ENCODE measurements at places on chromosomes 12 and 14. TPM values are rescaled to one million over a fixed set of nuclear protein-coding genes. Genes with fewer than 3 reads are reported as not detected.
A peak's percentile ranks its signal among the peaks of the same experiment; 100 is the strongest.

- no peak for DNase-seq
- peaks cover 35% of the 10 kb centered on the region for H3K4me1 ChIP-seq
- no peaks in the 10 kb centered on the region for H3K27me3 ChIP-seq
Observed at GRCh38 chr12:14257303-14257733, 108.2 kb upstream of the ATF7IP start.

DNA sequence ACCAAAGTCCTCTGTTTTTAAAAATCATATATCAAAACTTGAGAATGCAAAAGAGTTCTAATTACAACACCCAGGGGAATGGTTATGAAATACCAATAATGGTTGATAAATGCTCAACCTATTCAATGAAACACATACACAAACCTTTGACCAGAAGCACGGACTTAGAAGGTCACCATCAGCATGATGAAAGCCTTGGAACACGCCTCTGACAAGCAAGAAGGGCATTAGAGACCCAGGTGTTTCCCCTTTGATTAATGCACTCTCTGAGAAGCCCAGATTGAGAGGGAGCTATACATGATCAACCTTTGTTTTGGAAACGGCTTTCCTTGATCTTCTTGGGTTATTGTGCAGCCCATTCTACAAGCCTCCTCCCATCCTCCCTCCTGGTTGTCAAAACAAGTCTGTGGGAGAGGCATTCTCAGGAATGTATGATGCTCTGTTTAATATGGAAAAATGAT, 69.0 kb downstream of the ZFP36L1 start:
- no peak for DNase-seq
- H3K36me3 ChIP-seq = no peaks in the 10 kb centered on the region
- no peak overlapping the region for H3K4me3 ChIP-seq
- H3K4me1 ChIP-seq = peaks cover 15% of the 10 kb centered on the region

GRCh38 chr12:52689936-52690335, 9.7 kb upstream of the KRT1 start:
- H3K27ac ChIP-seq = no peak overlapping the region
- DNase-seq = no peak
- no peak overlapping the region for H3K4me3 ChIP-seq
- H3K27me3 ChIP-seq = peaks cover 47% of the 10 kb centered on the region
- peaks cover 8% of the 10 kb centered on the region for H3K4me1 ChIP-seq
- H3K36me3 ChIP-seq = no peaks in the 10 kb centered on the region

GRCh38 chr12:72546106-72546505, 273.9 kb downstream of the TRHDE start:
- no peaks in the 10 kb centered on the region for H3K36me3 ChIP-seq
- H3K4me3 ChIP-seq = no peak overlapping the region
- no peaks in the 10 kb centered on the region for H3K27me3 ChIP-seq
- no peak overlapping the region for H3K27ac ChIP-seq
- no peaks in the 10 kb centered on the region for H3K4me1 ChIP-seq

DNA sequence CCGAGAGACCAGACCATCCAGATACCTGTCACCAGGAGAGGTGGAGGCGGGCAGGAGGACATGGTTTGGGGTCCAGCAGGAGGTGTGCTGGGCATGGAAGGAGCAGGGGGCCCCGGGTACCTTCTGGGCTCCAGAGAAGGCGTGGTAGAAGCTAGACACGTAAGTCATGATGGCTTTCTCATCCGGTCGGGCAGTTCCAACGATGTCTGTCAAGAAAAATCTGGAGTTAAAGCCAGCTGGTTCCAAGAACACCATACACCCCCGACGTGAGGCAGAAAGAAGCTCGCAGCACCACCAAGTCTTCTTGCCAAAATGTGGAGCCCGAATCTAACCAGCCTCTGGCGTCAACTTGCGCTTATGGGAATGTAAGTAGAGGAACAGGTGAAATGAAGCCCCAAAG, 76.7 kb downstream of the ACTN1 start:
- no peaks in the 10 kb centered on the region for H3K27me3 ChIP-seq
- peak overlapping the region; percentile 85 for H3K27ac ChIP-seq
- H3K36me3 ChIP-seq = peaks cover 39% of the 10 kb centered on the region
- no peak overlapping the region for H3K4me3 ChIP-seq
- peaks cover 8% of the 10 kb centered on the region for H3K4me1 ChIP-seq
- no peak for DNase-seq

- no peak overlapping the region for H3K27ac ChIP-seq
- no peaks in the 10 kb centered on the region for H3K27me3 ChIP-seq
- H3K36me3 ChIP-seq = peaks cover 10% of the 10 kb centered on the region
- DNase-seq = no peak
Observed at GRCh38 chr12:54257332-54257731, 22.6 kb downstream of the CBX5 start.

- H3K27ac ChIP-seq = no peak overlapping the region
- H3K4me3 ChIP-seq = no peak overlapping the region
- no peak for DNase-seq
- H3K27me3 ChIP-seq = no peaks in the 10 kb centered on the region
- no peaks in the 10 kb centered on the region for H3K4me1 ChIP-seq
Observed at GRCh38 chr12:96015672-96016071, 19.5 kb upstream of the HAL start.

DNA sequence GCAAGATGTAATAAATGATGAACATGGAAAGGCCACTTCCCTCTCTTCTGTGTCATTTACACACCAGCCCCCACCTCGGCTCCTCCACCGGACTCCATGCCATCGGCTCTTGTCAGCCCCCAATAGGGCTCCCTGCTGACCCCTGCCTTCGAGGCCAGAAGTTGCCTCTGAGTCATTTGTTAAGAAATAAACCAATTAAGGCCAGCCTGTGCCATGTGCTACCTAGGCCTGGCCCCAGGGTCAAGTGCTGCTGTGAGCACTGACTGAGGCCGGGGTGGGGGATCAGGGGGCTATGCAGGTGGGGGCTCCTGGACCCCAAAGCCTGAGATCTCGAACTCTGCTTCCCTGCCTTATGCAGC, 53.2 kb downstream of the TESC start:
- no peaks in the 10 kb centered on the region for H3K36me3 ChIP-seq
- peaks cover 4% of the 10 kb centered on the region for H3K4me1 ChIP-seq
- H3K27me3 ChIP-seq = peaks cover 9% of the 10 kb centered on the region
- no peak for DNase-seq

- no peaks in the 10 kb centered on the region for H3K4me1 ChIP-seq
- no peaks in the 10 kb centered on the region for H3K36me3 ChIP-seq
- H3K27me3 ChIP-seq = no peaks in the 10 kb centered on the region
- no peak overlapping the region for H3K4me3 ChIP-seq
- no peak overlapping the region for H3K27ac ChIP-seq
Observed at GRCh38 chr14:82134411-82134810, 600.8 kb upstream of the SEL1L start.

DNA sequence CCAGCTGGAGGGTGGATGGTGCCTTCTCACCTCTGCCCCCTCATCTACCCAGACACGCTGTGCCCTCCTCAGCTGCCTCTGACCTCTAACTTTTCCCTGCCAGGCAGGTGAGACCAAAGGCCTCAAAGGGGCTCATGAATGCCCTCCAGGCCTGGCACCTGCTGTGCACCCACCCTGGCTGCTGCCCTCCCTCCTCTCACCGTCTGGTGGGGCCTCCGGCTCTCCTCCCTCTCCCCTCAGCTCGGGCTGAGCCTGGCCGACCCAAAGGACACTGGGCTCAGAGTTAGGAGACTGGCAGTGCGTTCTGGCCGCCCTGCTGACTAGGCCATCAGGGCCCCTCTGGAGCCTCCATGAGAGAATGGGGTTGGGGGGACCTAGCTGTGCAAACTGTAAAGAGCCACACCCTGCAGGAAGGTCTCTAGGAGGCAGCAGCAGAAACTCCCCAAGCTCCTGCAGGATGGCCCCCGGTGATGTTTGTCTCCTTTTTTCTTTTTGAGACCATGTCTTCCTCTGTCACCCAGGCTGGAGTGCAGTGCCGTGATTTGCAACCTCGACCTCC, 40.3 kb upstream of the PPP1R13B start:
- H3K27ac ChIP-seq = peak overlapping the region; percentile 91
- no peaks in the 10 kb centered on the region for H3K36me3 ChIP-seq
- peaks cover 43% of the 10 kb centered on the region for H3K4me1 ChIP-seq
- DNase-seq = no peak

GRCh38 chr12:85927166-85927565, 53.1 kb downstream of the NTS start:
- no peaks in the 10 kb centered on the region for H3K27me3 ChIP-seq
- no peaks in the 10 kb centered on the region for H3K4me1 ChIP-seq
- no peak overlapping the region for H3K27ac ChIP-seq
- no peaks in the 10 kb centered on the region for H3K36me3 ChIP-seq

DNA sequence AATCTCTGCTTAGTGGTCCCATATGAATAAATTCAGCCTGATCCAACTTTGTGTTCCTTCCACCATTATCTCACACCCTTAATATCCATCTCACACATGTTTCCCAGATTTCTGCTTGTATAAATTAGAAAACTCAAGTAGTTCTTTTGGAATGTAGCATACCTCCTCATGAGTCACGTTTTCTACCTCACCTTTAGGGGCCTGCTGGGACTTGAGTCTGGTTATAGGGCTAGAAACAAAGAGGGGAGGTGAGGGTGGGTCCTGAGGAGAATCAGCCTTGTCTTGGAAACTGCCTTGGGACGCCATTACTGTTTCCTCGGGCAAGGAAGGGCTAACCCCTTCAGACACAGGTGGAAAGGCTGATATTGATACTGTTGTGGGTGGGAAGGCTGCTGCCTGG, 51.1 kb downstream of the EMP1 start:
- H3K27ac ChIP-seq = no peak overlapping the region
- H3K27me3 ChIP-seq = no peaks in the 10 kb centered on the region
- no peaks in the 10 kb centered on the region for H3K36me3 ChIP-seq
- H3K4me1 ChIP-seq = no peaks in the 10 kb centered on the region
- DNase-seq = no peak

DNA sequence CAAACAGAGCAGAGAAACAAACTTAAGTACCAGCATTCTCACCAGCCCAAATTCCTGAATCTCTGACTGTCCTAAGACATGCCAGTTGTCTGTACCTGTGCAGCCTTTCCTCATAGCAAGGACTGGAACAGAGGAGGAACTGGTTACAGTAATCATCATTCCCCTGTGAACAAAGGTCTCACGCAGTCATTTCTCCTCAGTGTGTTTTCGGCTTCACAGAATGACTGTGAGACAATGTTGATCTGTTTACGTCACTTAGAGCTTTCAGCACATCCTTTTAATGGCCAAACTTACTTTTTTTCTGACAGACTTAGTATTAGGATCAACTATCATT, 169.0 kb downstream of the FBXL14 start:
- no peak for DNase-seq
- H3K27me3 ChIP-seq = no peaks in the 10 kb centered on the region
- no peak overlapping the region for H3K27ac ChIP-seq

DNA sequence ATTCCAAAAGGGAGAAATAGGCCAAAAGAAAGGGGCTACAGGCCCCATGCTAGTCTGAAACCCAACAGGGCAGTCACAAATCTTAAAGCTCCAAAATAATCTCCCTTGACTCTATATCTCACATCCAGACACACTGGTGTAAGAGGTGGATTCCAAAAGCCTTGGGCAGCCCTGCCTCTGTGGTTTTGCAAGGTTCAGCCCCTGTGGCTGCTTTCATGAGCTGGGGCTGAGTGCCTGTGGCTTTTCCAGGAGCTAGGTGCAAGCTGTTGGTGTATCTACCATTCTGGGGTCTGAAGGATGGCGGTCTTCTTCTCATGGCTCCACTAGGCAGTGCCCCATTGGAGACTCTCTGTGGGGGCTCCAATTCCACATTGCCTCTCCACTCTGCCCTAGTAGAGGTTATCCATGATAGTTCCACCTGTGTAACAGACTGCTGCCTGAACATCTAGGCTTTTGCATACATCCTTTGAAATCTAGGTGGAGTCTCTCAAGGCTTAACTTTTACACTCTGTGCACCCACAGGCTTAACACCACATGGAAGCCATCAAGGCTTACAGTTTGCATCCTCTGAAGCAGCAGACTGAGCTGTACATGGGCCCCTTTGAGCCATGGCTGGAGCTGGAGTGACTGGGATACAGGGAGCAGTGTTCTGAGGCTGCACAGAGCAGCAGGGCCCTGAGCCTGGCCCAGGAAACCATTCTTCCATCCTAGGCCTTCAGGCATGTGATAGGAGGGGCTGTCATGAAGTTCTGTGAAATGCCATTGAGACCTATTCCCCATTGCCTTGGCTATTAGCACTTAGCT, 66.5 kb upstream of the ABCD2 start:
- no peaks in the 10 kb centered on the region for H3K4me1 ChIP-seq
- H3K27ac ChIP-seq = no peak overlapping the region
- H3K27me3 ChIP-seq = no peaks in the 10 kb centered on the region
- H3K4me3 ChIP-seq = no peak overlapping the region
- no peaks in the 10 kb centered on the region for H3K36me3 ChIP-seq
- no peak for DNase-seq

DNA sequence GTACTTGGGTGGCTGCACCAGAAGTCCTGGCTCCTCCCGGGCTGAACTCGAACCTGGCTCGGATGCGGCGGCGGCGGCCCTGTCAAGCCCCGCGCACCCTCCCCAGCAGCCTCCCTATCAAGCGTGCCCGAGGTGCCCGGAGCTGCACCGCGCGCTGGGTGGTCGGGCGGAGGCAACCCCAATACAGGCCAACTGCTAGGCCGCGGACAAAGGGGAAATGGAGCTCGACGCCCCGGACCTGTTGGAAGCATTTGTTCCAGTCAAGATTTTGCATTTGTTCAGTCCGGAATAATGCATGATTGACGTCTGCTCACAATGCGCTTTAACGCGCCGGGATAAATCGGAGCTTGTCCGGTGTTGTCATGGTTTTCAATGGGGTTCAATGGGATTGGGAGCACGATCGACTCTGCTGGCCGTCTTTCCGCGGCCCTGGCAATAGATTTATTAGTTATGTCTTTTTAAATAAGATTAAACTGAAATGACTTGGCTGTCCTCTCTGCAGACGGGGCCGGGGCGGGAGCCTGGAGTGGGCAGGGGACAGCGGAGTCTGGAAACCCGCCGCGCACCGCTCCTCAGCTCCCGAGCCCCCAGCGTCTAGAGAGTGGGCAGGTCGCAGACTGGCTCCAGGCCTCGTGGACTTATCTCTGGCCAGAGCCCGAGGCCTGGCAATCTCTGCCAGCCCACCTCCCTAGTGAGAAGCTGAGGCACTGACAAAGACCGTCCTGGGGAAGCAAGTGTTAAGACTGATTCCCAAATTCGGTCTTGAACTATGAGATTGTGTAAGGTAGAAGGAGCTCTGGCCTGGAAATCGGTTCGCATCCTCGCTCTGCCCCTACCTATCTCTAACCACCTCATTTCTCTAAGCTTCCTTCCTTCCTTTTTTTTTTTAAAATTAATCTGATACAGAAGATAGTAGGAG, 1.7 kb upstream of the NKX2-8 start:
- DNase-seq = no peak
- no peaks in the 10 kb centered on the region for H3K36me3 ChIP-seq
- H3K27me3 ChIP-seq = peaks cover 100% of the 10 kb centered on the region
- no peak overlapping the region for H3K4me3 ChIP-seq

BCL2L14 gene
- total RNA-seq = 50.1 TPM

ATP5F1B gene
- 1,000 TPM for total RNA-seq

ZFYVE1 gene
- total RNA-seq = 21.3 TPM
